ENCODE measurements at places on chromosomes 6 and 20.

DNA sequence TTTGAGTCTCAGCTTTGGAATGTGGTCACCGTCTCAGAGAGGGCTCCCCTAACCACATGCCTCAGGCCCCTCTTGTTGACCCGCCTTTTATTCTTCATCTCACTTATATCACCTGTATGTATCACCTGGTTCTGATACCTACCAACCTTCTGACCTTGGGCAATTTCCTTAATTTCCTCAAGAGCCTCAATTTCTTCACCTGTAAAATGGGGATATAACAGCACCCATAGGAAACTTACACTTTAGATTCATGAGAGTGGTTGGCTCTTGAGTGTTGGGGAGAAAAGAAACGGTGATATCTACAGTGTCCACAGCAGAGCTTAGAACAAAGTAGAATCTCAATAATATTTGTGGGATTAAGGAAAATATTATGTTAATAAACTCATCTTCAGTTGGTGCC is 4.0 kb upstream of the DDX27 start:
- no peak for DNase-seq

DNA sequence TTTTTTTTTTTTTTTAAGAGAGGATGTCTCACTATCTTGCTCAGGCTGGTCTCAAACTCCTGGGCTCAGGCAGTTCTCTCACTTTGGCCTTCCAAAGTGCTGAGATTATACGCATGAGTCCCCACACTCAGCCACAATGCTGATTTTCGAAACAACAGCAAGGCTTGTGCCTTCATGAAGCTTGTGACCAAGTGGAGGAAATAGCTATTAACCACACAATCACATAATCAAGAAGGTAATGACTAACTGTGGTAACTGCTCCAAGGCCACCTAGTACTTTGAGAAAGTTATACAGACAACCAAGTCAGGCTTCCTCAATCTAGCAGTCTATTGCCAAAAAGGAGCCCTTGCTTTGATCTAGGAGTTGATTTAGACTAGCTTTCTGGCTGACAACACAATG is 46.3 kb downstream of the SOD2 start:
- peak; percentile 85 for DNase-seq

DNA sequence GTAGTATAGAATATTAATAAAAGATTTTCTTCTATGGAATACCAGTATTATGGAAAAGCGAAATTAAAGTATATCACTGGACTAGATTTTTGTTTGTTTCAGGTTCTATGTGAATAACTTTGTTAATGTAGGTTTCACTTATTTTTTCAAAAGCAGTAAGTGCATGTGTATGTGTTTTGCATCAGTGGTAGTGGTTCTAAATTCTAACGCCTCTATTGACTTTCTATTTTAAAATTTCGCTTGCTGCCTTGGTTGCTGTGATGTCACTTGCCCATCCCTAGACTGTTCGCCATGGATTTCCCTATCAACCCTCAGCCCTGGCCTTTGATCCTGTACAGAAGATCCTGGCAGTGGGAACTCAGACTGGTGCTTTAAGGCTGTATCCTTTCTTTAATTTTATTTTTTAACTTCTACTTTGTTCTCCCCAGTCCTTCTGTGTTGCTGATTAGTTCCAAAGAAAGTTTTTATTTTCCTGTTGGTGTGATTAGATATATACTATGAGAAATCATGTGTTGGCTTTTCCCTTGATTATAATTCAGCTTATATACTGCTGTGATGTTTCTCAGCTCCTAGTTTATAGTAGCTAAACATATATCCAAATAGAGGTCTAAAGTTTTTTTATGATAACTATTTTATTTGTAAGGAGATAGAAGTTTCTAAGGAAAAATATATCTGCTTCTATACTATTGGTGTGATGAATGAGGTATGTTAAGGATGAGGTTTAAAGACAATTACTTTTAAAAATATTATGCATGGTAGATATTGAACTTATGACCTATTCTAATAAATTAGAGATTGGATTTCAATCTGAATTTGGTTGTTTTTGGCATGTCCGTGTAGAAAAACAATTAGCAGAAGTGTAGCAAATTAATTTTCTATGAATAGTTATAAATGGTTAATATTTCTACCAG is 1.7 kb downstream of the STXBP5 start:
- peak; percentile 22 for DNase-seq

GRCh38 chr20:63235399-63235983 is at the start of gene BIRC7:
BIRC7 (plus strand) TSS chr20:63235905; CDS start chr20:63236097, 192 bp downstream.
- no peak for DNase-seq

- no peak for DNase-seq
Measured at GRCh38 chr6:87667032-87667431, 35.0 kb downstream of the AKIRIN2 start.

DNA sequence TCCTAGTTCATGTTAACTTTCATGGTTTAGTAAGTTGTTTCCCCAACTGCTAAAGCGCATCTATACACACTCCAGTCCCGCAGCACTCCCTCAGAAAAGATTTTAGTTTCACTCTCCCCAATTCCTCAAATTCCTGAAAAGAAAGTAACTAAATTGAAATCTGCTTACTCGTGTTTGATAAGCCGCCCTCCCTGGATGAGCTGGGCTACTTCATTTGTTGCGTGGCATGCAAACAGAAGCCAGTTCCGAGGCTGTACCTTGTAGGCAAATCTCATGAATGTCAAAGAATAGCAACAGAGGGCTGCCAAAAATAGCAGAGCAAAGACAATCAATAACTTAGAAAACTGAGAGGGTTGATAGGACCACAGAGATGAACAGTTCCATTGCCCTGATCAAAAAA is 16.9 kb downstream of the MPC1 start:
- peak; percentile 44 for DNase-seq

DNA sequence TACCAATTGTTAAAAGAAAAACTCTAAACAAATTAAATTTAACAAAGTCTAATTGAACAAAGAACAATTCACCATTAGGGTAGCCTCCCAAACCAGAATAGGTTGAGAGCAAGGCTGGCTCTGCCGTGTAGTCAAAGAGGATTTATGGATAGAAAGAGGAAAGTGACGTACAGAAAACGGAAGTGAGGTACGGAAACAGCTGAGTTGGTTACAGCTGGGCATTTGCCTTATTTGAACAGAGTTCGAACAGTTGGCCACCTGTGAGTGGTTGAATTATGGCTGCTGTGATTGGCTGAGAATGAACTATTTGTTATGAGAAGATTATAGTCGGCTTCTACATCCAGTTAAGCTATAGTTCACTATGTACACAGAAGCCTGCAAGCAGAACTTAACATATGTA is 18.5 kb upstream of the ISM1 start:
- DNase-seq = no peak

- DNase-seq = no peak
Measured at GRCh38 chr6:147707524-147707923, 199.0 kb downstream of the SAMD5 start.

- DNase-seq = no peak
Measured at GRCh38 chr6:7000825-7001777, 106.7 kb upstream of the RREB1 start.

- DNase-seq = peak; percentile 66
Measured at GRCh38 chr6:157442291-157442690, 61.3 kb downstream of the ZDHHC14 start.

- no peak for DNase-seq
Measured at GRCh38 chr6:7124636-7125035, 16.9 kb downstream of the RREB1 start.

GRCh38 chr6:73774311-73774774 is 78.3 kb downstream of the CD109 start:
- peak; percentile 88 for DNase-seq

GRCh38 chr6:56024931-56025330 is 149.5 kb upstream of the BMP5 start:
- no peak for DNase-seq

DNA sequence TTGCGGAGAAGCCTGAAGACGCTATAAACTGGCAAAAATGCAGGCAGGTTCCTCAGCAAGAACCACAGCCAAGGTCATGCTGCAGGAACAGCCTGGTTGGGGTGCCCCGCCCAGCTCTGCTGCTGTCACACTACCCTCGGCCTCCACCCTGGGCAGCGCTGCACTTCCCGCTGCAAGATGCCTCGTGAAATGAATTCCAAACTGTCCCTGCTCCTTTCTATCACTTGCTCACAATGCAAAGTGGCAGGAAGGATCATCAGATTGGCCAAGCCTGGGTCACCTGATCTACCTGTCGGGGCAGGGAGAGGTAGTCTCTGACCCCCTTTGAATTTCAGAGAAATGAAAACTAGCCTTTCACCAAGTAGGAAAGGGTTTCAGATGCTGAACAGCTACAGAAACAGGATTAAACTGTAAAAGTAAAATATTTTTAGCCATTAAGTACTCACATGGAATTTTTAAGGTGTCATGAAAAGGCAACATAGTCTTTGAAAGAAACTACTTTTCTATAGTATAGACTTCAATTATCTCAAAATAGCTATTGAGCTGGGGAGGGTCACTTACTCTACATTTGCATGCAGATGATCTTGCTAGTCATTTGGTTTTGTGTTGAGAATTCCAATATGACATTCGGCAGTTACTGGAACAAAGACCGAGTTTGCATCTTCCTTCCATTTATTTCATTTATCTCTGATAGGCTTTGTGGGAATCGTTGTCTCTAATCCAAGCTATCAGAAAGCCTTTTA is 236.4 kb upstream of the ASCC3 start:
- DNase-seq = no peak

GRCh38 chr6:5962794-5963193 is 43.9 kb downstream of the NRN1 start:
- DNase-seq = no peak

DNA sequence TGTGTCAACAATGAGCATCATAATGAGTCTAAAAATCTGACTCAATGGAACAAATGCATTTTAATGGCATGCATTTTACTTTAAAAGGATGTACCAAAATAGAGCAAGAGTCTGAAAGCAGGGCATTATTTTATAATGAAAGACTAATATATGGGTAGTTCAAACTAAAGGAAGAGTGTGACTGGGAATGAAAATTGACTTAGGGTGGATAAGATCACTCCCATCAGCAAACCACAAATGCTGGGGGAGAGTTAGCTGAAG is 114.7 kb downstream of the SOX4 start:
- no peak for DNase-seq

DNA sequence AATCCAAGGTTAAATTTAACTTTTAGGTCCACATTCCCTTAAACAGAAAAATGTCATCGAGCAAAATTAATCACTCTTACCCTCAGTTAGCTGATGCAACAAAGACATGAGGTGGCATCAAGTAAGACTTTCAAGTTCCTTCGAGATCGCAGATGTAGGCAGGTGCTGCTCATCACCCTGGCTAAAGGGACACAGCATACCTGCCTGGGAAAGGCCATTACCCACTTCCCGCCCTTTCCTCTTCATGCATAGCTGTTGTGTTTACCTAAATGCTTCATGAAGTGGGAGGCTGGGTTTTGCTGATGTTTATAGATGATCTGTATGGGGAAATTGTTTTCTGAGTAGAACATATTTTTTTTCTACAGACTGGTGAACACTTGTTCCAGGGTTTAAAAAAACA is 67.7 kb downstream of the GFRA4 start:
- no peak for DNase-seq

DNA sequence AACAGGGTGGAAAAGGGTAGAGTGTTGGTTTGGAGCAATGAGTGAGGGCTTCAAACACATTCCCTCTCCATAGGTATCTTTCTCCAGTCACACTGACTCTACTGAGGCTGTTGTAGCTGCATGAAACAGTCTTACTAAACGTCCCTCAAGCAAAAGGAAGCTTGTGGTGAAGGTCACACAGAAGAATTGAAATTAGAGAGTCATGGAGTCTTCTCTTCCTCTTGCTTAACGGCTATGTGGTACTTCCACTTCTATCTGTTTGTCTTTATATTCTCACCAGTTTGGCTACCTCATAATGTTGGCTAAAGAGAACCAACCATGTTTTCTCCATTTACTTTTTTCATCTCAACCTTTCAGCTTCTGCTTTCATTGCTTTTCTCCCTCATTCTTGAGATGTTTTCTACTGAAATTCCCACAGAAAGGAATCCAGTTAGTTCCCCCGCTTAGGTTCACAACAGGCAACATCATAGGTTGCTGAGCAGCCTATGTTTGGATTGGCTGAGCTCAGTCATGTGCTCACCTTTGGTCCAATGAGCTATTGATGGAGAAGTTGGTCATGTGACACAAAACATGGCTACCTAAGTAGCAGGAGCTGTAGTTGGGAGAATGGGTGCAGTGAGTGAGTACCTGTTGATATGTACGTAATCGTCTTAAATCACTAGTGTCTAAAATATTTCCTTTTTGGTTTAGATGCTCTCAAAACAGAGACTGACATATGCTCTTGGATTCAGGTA is 99.8 kb downstream of the SNAP25 start:
- no peak for DNase-seq

GRCh38 chr6:139753198-139753861 is 378.9 kb upstream of the CITED2 start:
- peak; percentile 91 for DNase-seq

- peak; percentile 51 for DNase-seq
Measured at GRCh38 chr20:10319855-10320254, 101.2 kb downstream of the SNAP25 start.

DNA sequence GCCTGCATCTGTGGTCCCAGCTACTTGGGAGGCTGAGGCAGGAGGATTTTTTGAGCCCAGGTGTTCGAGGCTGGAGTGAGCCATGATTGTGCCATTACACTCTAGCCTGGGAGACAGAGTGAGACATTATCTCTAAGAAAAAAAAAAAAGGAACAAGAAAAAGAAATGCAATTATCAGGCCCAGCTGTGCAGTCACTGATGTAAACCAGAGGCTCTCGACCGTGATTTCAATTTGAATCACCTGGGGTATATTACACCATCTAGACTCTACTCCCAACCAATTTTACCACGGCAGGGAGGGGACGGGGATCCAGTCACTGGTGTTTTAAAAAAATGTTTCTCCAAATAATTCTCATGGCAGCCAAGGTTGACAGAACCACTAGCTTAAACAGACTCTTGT is 48.8 kb upstream of the NKX2-2 start:
- DNase-seq = no peak

DNA sequence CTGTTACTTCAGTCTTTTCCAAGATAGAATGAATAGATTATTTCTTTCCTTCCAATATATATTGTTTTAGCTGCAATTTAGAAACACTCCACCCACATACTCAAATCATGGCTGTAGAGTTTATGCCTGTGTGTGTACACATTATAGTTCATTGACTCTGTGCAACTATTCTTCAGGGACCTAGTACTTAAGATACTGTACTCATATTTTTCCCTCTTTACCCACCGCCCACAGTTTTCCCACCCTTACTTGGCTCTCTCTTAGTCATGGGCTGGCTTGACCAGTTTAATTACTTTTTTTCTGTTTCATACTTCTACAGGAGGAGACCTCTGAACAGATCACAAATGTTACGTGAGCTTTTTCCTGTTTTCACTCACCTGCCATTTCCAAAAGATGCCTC is 30.4 kb downstream of the C6orf89 start:
- DNase-seq = no peak

- no peak for DNase-seq
Measured at GRCh38 chr6:40932366-40932765, 106.7 kb downstream of the UNC5CL start.

DNA sequence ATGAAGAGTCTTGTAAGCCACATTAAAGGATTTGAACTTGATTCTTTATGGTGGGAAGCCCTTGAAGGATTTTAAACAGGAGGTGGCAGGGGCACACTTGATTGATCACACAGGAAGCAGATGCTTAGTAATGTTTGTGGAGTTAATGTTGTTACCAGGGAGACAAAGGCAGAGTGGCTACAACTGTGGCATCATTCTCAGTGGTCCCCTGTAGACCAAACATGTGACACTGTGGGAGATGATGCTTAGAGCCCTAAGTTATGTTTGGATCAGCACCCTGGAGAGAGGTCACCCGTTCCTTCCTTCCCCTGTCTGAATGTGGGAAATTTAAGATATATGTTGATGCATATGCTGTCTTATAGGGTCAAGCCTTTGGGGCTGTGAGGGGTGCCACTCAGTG is 53.2 kb downstream of the EIF2S2 start:
- no peak for DNase-seq
